ENCODE measurements at places on chromosomes 12 and 14. TPM values are rescaled to one million over a fixed set of nuclear protein-coding genes. Genes with fewer than 3 reads are reported as not detected.

The FAM90A1 gene
- under 0.01 TPM for total RNA-seq

The LPAR5 gene
- not detected for total RNA-seq

The DAZAP2 gene
- 53.8 TPM for total RNA-seq

The TAS2R20 gene
- 2.2 TPM for total RNA-seq

The RHEBL1 gene
- not detected for total RNA-seq

The OR6C2 gene
- not detected for total RNA-seq

The KRT72 gene
- total RNA-seq: not detected

The NAB2 gene
- total RNA-seq: 39.9 TPM

The IFI27 gene
- 16.4 TPM for total RNA-seq

The THTPA gene
- total RNA-seq: 12.5 TPM
